ENCODE measurements at places on chromosomes 3 and 15.

- peak; percentile 46 for DNase-seq
Observed at GRCh38 chr3:151086484-151087456, 1.3 kb downstream of the MED12L start.

DNA sequence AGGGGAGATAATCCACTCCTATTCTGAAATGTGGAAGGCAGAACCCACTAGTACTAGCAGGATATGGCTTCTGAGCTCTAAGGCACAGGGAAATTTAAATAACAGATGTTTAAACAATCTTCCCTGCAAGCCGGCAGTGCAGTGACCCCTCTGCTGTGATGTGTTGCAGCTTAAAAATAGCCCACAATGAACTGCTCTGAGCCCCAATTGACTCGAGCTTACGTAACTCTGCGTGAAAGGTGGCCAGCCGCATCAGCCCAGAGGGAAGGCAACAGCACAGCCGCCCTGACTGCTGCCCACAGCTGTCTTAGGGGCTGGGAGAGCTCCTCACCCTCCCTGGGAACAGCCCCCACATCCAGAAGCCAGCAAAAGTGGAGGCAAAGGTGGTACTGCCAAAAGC is 12.5 kb upstream of the CAMKV start:
- no peak for DNase-seq

DNA sequence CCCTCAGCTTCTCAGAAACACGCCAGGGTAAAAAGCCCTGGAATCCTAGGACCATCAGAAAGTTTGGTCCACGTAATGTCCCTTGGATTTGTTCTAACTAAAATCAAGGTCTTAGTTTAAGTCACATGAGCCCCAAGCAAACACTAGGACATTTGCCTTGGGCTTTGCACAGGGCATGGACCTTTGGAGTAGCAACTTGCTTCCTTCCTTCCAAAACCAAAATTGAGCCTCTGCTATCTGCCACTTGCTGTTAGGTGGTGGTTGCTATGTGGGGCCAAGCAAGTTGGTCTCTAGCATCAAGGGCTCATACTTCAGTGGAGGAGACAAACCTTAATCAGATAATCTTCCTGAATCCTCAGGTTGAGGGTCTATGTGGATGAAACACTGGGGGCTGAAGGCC is 4.0 kb upstream of the DAG1 start:
- no peak for DNase-seq

DNA sequence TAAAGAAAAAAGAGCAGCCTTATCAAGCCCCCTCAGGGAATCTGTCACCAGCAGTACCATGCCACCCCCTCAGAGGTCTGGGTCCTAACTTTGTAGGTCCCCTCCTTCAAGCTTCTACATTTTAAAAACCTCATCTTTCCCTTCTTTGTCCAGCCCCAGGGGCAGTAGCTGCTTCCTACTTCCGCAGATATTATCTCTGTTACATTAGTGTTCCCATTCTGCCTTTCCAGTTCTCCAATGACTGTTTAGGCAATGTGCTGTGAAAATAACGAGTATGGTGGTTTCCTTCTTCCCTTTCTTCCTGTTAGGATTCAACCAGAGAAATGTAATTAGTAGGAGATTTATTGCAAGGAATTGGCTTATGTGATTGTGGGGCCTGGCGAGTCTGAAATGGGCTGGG is 126.1 kb upstream of the TNIK start:
- no peak for DNase-seq

GRCh38 chr15:84914351-84914750 is 29.9 kb downstream of the SLC28A1 start:
- no peak for DNase-seq

GRCh38 chr3:34157491-34157890 is 359.1 kb downstream of the PDCD6IP start:
- DNase-seq: no peak

DNA sequence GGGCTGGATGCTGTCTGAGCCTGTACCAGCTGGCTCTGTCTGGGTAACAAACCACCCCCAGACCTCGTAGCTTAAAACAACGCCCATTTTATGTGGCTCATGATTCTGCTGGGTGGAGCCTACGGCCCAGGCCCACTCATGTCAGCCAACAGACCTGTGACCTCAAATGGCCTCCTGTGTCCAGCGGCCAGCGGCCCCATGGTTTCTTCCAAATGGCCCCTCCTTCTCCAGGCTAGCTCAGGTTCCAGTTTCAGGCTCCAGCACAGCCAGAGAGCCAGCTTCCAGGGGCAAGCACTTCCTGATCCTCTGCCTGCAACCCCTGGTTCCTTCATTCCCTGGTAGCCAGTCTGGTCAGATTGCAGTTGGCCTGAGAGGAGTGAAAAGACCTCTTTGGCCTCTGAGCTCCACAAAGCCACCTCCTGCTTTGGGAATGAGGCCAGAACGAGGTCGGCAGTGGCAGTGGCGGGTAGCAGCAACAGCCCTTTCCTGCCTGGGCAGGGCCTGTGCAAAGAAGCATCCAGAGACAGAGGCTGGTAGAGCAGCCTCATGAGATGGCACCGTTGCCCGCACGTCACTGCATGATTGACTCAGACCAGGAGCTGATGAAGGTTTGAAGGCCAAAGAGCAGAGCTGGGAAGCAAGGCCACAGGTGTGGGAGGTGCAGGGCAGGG is 21.0 kb upstream of the PLXNA1 start:
- no peak for DNase-seq

DNA sequence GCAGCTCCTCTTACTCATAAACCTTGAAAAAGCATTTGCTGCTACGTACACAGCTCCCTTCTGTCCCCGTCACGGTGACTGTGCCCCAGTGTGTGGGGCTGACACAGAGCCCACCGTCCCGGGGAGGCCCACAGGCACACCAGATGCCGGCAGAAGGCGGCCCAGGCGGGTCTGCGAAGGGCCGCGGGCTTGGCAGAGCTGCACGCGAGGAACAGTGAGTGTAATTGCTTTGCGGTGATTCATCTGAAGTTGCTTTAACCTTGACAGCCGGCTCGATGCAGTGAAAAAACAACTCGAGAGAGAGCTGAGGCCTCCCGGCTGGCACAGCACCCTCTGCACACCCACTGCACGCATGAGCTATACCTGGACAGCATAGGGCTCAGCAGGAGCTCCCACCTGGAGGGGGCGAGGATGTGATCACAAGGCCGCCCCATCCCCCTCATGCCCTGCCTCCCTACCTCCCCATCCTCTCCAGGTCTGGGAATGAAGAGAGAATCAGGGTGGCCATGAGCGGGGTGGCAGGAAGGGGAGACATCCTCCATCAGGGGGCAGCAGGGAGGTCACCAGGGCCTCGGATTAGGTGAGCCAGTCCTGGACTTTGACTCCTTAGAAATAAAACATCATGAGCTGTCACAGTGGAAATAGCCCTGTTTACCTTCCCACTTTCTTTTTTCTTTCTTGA is 172.7 kb downstream of the MEGF11 start:
- no peak for DNase-seq

DNA sequence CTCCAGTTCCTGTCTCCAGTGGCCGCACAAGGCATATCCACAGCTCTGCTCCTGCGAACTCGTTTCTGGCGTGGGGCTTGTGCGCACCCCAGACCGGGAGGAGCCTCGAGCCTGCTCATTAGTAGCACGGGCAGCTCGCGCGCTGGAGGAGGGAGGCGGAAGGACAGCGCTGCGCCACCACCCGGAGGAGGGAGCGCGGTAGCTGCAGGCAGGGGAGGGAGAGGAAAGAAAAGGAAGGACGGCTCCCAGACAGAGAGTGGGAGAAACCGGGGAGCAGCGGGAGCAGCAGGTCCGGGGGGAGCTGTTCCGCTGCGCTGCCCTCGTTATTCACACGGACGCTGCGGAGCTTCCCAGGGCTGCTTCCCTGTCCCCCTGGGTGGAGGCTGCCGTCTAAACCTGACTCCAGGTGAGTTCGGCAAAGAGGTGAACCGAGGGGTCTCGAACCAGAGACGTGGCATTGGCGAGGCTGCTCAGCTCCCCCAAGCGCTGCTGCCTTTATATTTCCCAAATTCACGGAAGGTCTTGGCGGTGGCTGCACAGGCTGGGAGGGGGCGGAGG is 121.3 kb upstream of the ZNF717 start:
- DNase-seq: no peak

- DNase-seq: no peak
Observed at GRCh38 chr15:62482785-62483429, 317.8 kb upstream of the C2CD4B start.

DNA sequence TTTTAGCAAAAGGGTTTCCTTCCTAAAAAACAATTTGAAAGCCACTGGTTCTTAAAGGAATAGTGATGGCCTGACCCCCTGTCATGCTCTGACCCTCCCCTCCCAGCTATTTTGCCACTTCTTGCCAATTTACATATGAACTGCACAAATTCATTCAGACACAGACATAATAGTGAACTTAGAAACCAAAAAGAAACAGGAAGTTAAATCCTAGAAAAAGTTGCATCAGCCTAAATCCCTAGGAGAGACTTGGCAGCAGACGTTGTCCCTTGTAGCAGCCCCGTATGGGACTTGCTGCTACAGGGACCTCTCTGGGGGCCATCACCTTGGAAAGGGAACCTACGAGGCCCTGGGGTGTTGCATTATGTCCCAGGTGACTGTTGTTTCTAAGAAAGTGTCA is 14.3 kb upstream of the PDE8A start:
- no peak for DNase-seq

DNA sequence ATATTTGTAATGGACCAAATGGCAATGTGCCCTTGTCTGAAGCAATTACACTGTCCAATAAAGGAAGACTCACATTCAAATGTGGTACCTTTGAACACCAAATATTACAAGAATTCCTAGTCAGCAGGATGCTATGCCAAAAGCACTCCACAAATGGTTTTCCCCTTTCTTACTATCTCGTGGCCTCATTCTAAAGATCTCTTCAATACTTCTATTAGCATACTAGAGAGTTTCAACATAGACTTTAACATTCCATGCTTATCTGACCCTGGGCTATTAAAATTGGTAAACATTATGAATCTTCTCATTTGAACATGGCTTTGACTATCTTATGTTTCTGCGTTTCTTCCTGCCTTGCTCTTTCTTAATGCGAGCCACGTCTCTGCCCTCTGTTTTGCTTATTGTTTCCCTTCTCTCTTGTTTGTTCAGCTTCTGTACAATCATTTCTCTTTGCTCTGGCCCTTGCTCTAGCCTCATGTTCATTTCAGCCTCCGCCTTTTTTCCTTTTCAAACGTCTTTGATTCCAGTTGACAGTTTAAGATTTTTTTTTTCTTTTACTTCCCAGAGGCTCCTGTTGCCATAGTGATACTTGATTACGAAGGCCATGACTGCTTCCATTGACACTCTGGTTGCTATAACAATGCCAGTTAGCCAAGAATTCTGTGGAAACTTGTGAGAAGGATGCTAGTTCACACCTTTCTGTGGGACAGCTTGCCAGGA is 49.5 kb upstream of the SLC9A9 start:
- DNase-seq: no peak
